Keratinocyte (primary cell): ENCODE measurements at places on chromosomes 5 and 9. TPM values are rescaled to one million over a fixed set of nuclear protein-coding genes. Genes with fewer than 3 reads are reported as not detected.

C9orf153 gene
- polyA plus RNA-seq, result 0.05 to 0.09 TPM in 2 of 3 replicates, not detected in the other

- DNase-seq, result no peak
Observed at GRCh38 chr5:4252385-4252784, 656.8 kb downstream of the IRX1 start.

DNA sequence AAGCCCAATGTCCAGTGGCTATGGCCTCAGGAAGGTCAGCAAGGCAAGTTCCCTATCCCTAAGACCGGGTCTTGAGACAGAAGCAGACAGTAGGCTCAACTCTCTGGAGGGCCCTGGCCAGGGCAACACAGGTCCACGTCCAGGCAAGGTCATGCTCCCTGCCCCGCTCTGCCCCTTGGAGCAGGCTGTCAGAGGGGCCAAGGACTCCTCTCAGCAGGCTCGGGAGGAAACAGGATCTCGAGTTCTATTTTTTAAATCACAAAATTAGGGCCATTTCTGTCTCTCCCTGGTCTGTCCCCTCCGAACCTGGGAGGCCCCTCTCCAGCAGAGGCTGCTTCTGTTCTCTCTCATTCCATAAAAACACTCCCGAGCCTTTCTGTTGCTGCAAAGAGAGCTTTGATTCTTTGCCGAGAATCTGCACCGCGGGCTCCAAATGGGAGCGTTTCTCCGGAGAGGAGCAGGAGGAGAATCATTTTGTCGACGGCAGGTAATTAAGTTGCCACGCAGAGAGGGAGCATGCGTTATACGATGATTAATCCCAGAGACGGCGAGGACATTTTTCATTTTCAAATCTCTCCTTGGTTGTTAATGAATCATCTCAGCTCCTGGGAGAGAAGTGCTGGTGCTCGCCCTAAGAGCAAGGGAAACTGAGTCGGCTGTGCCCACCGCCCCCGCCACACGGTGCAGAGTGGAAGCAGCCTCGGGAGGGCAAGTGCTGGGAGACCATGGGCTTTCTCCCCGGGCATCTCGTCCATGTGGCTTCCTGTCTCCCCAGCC lies 24.5 kb upstream of the FCN1 start:
- DNase-seq, result no peak

SMIM33 gene
- not detected in 3 replicates for polyA plus RNA-seq

DNA sequence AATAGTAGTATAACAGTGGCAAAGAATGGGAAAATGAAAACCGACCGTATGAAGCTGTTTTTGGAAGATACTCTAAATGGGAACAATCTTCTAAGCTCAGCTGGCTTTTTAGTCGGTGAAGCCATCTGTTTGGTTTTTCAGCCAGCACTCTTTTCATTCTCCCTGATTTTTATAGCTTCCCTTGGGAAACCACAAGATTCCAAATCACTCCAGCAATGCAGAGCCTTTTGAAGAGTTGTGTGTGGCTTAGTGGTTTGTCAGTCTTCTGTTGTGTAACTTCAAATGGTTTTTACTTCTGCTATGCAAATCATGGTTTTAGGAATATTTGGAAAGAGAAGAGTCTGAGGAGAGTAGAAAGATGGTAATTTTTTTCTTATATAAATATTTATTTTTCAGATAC lies 180.7 kb downstream of the KDM4C start:
- DNase-seq, result no peak

DNA sequence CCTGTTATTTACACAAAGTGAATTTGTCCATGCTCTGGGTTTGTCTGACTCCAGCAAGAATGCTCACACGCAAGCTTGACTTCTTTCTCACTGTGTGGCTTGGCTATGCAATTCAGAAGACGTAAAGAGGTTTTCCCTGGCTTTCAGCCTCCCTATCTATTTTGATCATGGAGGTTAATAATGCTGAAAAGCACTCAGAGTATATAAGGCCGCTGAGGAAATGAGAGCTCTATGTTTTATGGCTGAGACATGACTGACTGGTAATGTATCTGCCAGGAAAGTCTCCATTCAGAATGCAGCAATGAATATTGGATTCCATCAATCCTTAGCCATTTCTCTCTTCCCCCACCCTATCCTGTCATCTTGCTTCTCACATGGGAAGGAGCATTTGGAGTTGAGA lies 417.3 kb downstream of the DMAC1 start:
- DNase-seq, result no peak

DDX4 gene
- 0.04 TPM in 1 of 3 replicates, not detected in the others for polyA plus RNA-seq

DNA sequence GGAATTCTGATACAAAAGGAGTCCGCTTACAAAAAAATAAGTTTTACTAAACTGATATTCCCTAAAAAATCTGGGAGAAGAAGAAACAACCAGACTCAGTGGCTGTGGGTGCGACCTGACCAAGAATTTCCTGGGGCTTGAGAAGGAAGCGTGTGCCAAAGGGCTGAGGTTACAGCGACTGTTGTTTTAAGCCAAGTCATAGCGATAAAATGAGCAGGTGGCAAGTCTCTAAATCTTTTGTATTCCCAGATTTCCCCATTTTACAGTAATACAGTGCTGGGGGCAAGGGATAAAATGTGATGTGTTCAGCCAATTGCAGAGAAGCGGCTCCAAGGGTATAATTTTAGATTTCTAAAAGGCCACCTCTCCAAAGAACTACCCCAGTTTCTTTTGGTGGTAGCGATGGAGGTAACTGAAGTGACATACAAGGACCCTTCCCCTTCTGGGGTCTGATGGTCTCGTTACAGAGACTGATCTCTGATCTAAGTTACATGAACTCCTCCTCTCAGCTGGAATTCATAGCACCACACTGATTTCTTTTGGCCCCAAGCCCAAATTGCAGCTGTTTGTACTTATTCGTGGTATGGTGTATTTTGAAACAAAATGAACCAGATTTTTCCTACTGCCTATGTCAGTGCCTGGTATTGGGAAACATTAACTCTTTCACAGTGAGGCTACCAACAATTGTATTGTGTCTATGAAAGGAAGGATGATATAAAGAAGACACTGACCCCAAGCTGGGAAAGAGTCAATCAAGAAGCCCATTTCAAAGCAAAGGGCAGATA lies 41.6 kb downstream of the LPAR1 start:
- DNase-seq, result no peak

DNA sequence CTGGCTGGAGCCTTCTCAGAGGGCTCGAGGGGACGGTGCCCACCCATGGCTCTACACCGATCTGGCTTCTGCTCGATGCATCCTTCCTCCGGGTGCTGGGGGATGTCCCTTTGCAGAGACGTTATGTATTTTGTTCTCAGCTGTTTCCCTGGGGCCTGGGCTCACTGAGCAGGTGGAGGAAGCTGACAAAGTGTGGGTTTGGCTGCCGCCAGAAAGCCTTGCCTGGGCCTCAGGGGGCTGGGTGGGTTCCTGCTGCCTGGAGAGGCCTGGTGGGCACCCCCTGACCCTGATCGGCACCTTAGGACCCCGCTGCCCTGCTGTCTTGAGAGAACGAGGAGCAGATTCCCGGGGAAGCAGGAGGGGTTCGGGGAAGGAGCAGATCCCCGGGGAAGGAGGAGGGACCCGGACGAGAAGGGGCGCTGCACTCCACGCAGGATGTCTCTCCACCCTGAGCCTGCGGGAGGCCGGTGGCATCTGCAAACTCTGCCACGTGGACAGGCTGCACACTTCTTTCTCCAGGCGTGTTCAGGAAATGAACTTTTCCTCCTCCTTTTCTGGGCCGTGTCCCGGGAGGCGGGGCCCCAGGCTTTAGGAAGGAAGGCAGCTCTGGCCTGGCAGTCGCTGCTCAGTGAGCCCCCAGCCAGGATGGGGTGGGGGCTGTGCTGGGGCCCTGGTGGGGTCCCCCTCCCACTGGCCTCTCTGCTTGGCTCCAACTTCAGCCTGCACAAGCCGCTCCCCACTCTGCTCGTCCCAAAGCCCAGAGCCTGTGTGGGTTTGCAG lies 148.9 kb downstream of the RXRA start:
- DNase-seq, result no peak

SLC23A1 gene
- polyA plus RNA-seq, result 0.03 TPM in 1 of 3 replicates, not detected in the others

PCDHGB3 gene
- polyA plus RNA-seq, result 0.17 to 0.28 TPM (median 0.18 TPM) in 3 replicates

DNA sequence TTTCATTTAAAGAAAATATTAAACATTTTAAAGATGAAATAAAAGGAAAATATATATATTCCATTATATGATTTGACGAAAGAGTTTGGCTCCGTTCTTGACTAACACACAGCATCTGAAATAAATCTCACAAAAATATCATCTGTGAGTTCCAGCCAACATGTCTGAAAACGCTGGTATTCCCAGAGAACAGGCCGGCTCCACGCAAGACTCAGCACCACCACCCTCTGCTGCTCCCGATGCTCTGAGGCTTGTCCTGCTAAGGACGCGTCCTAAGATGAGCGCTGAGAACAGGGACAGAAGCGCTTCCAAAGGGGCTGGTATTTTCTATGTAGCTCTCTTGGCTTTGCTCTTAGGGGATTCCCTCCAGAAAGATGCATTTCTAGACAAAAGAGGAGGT lies 40.6 kb upstream of the N4BP3 start:
- no peak for DNase-seq

PHF24 gene
- 0.04 to 0.09 TPM (median 0.04 TPM) in 3 replicates for polyA plus RNA-seq

GRCh38 chr5:179607160-179607931 lies 16.1 kb downstream of the HNRNPH1 start:
- no peak for DNase-seq

- DNase-seq, result no peak
Observed at GRCh38 chr9:83476513-83476912, 61.7 kb downstream of the FRMD3 start.

GRCh38 chr5:142800776-142801494 lies 30.8 kb downstream of the ARHGAP26 start:
- DNase-seq, result no peak

DNA sequence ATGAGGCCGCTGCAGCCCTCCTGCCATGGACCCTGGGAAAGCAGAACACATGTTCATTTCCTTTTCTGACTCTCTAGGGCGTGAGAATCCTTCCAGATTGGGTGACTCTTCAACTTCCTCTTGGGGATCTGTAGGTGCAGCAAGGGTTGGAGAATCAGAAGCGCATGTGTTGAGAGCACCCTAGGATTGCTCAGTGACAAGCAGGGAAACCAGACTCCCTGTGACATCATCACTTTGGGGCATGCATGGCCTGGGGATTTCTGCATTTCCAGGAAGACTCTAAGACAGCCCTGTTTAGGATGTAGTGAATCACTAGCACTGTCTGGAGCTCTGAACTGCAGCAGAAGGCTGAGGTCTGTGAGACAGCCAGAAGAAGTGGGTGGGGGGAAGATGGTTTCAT lies 15.1 kb upstream of the LCP2 start:
- DNase-seq, result no peak

DNA sequence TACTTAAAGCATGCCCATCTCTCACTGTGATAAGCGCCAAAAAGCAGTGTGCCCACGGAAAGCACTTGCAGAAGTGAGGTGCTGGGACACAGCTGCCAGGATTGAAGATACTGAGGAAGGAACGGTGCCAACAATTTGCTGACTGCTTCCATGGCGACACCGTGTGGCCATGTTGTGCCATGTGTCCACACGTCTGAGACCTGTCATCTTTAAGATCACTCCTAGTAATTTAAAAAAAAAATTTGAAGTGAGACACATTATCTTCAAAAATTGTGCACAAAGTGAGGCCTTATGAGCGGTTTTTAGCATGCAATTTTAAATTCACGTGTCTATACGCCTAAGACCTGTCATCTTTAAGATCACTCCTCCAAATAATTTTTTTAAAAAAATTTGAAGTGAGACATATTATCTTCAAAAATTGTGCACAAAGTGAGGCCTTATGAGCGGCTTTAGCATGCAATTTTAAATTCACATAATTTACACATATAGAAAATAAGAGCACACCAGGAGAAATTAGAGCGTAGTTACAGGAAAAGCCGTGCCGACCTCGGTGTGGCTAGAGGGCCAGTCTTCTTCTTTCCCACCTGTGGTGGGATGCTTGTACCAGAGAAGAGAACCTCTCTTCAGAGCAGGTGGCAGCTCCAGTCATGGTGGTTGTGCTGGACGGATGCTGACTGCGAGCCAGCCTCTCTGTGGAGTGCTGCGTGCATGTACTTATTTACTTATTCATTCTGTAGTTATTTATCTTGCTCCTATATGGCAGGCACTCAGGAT lies 21.4 kb upstream of the FLT4 start:
- peak; percentile 11 for DNase-seq
